ENCODE measurements at places on chromosomes 2 and 18.

DNA sequence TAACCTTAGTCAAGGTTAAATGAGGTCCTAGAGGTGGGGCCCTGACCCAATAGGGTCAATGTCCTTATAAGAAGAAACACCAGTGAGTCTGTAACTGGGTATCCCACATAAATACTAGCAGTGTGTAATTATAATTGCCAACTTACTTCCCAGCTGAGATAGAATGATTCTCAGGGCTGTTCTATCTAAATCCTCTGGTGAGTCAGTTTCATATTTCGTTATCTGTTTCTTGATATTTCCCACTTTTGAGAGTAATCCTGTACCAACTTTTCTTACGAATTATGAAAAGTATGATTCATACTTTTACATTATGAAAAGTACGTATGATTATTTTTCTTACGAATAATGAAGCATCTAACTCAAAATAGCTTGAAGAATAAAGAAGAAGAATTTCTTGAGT is 546.8 kb upstream of the NETO1 start:
- no peak for DNase-seq

DNA sequence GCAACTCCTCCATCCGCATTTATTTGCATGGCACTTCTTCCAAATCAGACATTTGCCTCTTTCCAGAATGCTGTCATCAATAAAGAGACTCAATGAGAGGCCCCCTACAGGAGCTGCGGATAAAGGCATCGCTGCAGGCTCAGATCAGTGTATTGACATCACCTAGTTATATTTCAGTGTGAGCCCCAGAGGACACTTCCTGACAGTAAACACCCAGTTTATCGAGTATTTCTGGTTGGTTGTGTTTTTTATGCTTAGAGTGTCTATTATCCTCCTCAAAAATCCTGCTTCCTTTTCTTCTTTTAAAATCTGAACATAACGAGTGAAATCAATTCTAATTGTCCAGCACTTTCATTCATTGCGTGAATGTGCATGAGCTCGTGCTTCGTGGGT is 38.8 kb downstream of the NRP2 start:
- DNase-seq: no peak

- DNase-seq: no peak
Observed at GRCh38 chr2:27218614-27219013, 1.4 kb downstream of the CAD start.

GRCh38 chr2:179218848-179219594 is 45.6 kb downstream of the SESTD1 start:
- DNase-seq: peak; percentile 82

- peak; percentile 68 for DNase-seq
Observed at GRCh38 chr2:222518570-222519381, 94.4 kb downstream of the SGPP2 start.

GRCh38 chr2:84022810-84023431 is 436.2 kb downstream of the SUCLG1 start:
- DNase-seq: no peak

- no peak for DNase-seq
Observed at GRCh38 chr2:150697596-150697995, 210.1 kb upstream of the RND3 start.

DNA sequence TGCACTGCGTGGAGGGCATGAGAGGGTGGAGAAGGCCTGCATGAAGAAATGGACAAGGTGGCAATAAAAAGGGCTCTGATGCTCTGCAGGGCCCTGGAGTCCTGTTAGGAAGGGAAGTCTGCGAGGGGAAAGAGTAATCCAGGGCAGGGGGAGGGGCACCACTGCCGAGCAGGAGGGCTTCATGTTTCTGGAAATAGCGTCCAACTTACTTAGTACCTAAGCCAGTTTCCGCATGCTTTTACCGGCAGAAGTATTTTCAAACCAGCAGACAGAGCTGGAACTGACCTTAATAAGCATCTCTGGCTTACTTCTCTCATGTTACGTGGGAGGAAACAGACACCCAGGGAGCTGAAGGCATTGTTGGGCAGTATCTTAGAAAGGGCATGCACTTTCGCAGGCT is 156.7 kb downstream of the GALNT14 start:
- DNase-seq: no peak

GRCh38 chr2:36594849-36595248 is 3.1 kb downstream of the FEZ2 start:
- DNase-seq: no peak

DNA sequence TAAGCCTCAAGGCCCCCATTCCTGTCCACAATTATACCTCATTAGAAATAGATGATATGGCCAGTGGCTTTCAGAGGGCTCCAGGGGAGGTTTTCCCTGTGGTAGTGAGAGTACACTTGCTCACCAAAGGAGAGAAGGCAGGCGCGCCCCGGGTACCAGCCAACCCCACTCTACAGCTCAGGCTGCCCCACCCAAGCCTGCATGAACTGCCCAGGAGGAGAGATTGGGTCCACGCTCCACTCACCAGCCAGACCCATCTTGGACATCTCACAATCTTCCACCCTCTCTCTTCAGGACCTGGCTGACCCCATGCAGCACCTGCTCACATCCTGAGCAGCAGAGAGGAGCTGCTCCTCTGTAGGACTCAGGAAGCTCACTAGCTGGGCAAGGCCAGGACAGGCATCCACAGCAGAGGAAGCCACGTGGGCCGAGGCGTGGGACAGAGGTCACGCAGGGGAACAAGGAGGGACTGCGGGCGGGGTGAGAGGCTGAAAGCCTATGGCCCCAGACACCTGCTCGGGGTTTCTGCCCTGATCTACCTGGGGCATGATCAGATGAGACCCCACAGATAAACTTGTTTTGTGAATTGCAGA is 53.9 kb upstream of the GLI2 start:
- no peak for DNase-seq

GRCh38 chr18:3458378-3458777 is 8.4 kb downstream of the TGIF1 start:
- DNase-seq: no peak

DNA sequence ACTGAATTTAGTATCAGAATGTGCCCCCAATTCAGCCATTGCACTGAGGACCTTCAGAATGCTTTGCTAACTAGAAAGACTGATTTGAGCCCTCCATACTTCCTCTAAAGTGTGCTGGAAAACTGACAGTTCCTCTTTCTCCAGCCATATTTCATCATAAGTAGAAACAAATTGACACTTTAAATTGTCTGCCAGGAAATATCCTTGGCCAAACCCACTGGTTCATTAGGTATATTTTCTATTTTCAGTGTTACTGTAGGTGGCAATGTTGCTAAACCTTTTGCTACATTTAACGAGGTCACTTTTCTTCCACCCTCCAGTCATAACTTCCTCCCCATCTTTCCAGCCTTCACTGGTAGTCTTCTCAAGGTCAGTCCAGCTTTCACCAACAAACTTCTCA is 21.5 kb downstream of the SP5 start:
- no peak for DNase-seq

- no peak for DNase-seq
Observed at GRCh38 chr2:69366-70344, 23.4 kb upstream of the FAM110C start.
